Right cardiac atrium (tissue), 5 donors: ENCODE measurements at places on chromosomes 12 and 14. TPM values are rescaled to one million over a fixed set of nuclear protein-coding genes. Genes with fewer than 3 reads are reported as not detected.

Gene PLEKHA5
- 66.2 TPM for total RNA-seq

- no peak for DNase-seq
Observed at GRCh38 chr12:116194935-116195431, 82.5 kb downstream of the MED13L start.

GRCh38 chr12:114746297-114747011, 62.5 kb upstream of the TBX3 start:
- DNase-seq = no peak

DNA sequence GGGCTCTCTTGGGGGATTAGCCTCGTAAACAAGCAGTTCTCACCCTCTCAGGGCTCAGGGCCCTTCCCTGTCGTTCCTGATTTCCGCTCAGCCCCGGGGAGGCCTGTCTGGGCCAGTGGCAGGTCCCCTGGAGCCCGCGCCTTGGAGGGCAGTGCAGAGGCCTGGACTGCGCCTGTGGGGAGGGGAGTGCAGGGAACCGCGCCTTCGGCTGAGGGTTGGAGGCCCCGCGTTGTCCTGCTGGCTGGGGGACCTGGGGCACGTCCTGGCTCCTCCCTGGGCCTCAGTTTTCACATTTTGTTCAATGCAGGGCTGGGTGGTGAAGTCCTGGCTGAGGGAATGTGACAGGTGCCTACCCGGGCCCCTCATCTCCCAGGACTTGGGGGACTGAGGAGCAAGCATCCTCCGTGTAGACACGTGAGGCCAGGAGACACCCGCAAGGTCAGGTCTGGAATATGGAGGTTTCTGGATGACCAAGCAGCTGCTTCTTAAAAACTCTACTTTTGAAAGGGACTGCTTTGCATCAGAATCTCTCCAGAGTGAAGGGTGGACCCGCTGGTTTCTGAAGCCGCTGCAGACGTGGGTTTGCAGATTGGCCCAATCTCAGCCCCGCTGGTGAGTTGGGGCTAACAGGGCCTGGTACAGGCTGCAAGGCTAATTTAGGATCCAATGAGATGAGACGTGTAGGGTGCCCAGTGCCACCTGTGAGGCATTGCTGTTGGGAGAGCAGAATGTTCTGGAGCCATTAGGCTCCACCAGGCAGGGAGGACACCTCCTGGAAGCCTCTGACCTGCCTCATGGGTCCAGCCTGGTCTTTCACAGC, 80.2 kb downstream of the KIF26A start:
- DNase-seq = no peak

- DNase-seq = no peak
Observed at GRCh38 chr12:10241290-10241689, 28.6 kb downstream of the GABARAPL1 start.
